ENCODE measurements at places on chromosomes 16 and 17.

DNA sequence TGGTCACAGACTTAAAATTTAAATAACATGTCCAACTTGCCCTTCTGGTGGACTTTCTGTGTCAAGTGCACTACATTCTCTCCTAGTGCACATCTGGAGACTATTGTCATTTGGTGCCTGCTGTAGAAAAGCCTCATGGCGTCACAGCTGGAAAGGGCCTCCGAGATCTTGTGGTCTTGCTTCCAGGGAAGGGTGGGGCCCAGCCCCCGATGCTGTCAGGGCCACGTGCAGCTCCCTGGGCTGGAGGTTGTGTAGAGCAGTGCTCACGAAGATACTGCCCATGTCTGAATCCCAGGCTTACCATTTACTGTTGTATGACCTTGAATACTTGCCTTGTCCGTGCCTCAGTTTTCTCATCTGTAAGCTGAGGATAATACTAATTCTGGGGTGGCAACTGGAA, 6.8 kb upstream of the MPRIP start:
- ATAC-seq, result no peak

GRCh38 chr17:2398182-2398581, 2.7 kb downstream of the MNT start:
- ATAC-seq, result no peak

DNA sequence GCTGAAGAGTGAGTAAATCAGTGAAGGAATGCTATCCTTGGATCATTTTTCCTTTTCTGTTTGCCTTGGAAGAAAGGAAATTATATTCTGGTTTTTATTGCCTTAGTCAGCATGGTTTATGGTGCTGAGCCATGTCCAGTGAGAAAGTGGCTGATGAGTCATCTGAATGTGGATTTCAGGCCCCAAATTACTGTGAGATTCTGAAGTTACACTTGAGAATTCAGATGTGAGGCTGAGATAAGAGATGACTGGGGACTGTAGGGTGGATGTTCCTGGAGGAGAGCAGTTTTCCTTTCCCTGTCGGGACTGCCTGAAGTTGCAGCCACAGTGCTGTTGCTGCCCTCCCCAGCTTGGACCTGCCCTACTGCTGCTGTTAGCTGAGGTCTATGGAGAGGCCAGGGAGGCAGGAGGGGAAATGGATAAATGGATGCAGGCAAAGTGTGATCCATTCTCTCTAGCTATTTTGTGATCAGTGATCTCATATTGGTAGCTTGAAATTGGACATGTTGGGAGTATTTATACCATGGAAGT, 4.2 kb upstream of the MAP3K14 start:
- no peak for ATAC-seq

DNA sequence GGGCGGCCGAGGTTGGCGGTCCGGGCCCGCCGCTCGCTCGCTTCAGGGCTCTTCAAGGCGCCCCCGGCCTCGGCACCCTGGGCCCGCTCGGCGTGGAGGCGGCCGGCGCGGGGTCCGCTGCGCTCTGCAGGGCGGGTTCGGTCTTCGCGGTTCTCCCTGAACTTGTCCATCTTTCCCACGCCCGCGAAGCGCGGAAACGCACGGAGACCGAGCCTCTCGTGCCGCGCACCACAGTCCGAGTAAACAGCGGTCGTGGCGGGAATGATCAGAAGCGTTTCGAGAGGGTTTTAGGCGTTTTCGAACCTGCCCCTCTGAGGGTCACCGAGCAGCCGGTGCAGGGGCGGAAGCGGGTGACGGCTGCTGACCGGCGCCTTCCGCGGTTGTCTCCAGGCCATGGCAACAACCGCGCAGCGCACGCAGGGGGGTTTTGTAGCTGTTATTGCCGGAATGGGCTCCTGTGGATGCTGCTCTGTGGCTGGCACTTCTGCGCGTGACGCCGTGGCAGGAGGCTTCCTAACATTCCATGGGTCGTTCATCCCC, 414 bp downstream of the NARF start:
- ATAC-seq, result no peak

DNA sequence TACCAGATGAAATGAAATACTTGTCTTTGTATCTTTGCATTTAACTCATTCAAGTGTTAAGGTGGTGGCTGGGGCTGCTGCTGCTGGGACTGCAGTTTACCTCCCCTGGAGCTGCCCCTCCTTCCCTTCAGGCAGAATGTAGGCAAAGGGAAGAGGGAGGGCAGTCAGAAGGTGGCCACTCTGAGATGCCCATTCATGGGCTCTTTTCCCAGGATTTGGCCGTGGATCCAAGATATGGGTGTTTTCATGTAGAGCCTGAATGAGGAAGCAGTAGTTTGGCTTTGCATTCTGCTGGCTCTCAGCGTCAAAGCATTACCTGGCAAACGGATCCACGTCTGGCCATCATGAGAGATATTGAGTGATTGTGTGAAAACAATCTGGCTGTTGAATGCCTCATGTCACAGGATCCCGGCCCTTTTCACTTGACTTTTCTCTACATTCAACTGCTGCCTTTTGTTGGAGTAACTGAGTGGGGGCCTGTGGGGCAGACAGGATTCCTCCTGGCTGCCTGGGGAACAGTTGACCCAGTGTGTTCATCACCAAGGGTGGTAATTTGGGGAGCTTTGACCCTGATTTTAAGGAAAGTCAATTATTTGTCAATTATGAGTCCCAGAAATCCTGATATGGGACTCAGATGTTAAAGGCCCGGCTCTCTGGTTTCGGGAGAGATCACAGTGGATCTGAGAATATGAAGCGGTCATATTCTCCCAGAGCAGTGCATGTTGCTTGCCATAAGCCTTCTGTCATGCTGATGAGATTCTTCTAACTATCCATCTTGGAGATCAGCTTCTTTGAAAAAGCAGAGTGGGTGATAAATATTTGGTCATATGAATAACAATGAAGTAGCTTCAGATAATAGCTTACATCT, 236.8 kb downstream of the IRX3 start:
- no peak for ATAC-seq

GRCh38 chr16:88650749-88651275, at the start of gene CYBA:
TSS of gene CYBA (minus strand) at chr16:88651053. CDS start at chr16:88651013, 40 bp downstream.
- ATAC-seq, result peak; percentile 89

DNA sequence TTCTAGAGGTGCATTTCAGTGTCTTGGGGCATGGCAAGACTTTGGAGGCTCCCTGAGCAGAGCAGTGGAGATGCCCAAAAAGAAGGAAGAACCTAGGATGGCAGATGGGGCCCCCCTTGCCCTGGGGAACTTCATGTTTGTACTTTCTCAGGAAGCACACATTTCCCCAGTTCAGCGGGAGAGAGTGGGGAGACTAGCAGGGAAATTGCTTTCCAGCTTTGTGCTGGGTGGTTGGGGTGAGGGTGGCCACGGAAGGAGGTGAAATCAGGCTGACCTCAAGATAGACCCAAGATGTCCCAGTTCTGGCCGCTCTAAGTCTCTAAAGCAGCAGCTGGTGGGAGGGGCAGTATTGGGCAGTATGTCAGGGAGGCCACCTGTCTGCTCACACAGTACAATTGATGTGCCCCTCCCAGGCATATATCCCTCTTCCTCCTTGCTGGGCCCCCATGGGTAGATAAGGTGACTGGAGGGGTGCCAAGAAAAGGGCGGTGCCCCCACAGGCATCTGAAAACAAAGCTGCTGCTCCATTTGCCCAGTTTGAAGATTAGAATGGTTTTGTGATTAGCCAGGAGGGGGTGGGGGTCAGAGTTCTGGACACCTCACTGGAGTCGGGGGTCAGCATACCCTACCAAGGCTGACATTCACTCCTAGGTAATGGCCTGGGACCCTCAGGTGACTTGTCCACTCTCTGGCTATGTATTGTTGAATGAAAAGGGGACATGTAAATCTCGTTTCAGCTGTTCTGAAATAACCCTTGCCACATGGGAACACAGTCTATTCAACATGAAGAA, 17.1 kb upstream of the NAGLU start:
- no peak for ATAC-seq

DNA sequence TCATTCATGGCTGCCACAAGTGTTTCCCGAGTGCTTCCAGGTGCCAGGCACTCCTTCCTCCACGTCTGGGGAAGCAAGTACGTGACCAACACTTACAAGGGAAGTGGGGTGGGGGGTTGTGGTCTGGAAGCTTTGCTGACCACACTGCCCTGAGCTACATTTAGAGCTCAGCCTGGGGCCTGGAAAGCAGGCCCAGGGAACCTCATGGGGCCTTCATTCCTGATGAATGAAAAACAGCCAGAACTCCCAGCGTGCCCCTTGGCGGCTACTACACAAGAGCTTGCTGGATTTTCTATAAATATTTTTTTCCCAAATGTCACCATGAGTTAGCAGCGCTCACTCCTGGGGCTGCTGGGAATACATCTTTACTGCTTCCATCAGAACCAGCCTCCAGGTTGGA, 73.3 kb downstream of the ABCC12 start:
- no peak for ATAC-seq

- peak; percentile 57 for ATAC-seq
Measured at GRCh38 chr16:50335196-50335958, 33.4 kb downstream of the BRD7 start.

- ATAC-seq, result no peak
Measured at GRCh38 chr17:48043176-48043575, 5.0 kb upstream of the NFE2L1 start.

GRCh38 chr17:48592057-48592514, 1.5 kb downstream of the HOXB5 start:
- no peak for ATAC-seq

GRCh38 chr16:50688083-50688482, 5.3 kb upstream of the NOD2 start:
- ATAC-seq, result no peak

DNA sequence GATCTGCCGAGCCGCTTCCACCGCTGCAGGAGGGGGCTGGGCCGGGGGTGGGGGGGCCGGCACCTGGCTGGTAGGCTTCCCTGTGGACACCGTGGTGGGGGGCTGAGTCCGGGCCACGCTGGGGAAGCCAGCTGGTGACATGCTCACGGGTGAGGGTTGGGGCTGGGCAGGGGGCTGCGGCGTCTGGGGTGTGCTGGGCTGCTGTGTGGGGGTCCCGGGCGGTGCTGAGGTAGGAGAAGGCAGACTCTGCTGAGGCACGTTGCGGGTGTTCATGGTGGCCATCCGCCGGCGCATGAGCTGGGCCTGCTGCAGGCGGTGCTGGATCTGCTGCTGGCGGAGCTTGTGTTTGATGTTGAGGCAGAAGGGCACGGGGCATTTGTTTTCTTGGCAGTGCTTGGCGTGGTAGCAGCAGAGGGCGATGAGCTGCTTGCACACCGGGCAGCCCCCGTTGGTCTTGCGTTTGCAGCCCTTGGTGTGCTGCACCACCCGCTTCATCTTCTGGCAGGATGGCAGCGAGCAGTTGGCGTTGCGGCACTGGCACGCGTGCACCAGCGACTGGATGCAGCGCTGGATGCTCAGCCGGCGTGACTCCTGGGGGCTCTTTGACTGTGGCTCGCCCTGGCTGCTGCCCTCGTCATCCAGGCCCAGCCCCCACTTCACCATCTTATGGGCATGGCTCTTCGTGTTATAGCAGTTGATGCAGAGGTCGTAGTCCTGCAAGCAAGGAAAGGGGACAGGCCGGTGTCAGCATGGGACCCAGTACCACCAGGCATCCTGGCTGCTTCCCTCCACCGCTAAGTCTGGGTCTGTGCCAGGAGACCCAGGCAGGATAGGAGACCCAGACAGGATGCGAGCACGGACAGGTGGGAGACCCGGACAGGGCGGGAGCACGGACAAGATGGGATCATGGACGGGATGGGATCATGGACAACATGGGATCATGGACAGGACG, 12.1 kb upstream of the TRAP1 start:
- ATAC-seq, result no peak

- no peak for ATAC-seq
Measured at GRCh38 chr17:17766077-17766743, 70.6 kb downstream of the SREBF1 start.

GRCh38 chr16:73886426-73886825, 410.2 kb upstream of the PSMD7 start:
- ATAC-seq, result no peak

- ATAC-seq, result no peak
Measured at GRCh38 chr16:21167929-21168602, 9.6 kb downstream of the LDAF1 start.

DNA sequence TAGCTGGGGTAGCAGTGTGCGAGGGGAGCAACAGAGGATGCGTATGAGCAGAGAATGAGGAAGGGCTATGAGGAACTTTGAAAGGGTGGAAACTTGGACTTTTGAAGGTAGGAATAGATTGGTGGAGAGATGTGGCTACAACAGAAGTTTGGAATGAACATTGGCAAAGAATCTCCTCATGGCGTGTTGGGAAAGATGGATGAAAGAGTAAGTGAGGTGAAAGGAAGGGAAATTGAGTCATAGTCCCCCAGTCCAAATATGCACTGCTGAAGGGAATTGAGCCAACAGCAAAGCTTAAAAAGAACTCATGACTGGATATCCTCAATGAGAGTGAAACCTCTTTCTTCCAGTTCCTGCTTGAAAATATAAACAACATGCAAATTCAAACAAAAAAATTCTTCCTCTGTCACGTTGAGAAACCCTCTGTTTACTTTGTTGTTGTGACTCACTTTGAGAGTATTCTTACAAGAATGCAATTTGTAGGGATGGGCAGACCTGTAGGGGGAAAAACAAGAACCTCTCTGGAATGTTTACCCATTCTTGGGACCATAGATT, 313.2 kb upstream of the KCNJ16 start:
- ATAC-seq, result no peak

GRCh38 chr17:42312285-42313130, 24.2 kb downstream of the STAT5A start:
- peak; percentile 69 for ATAC-seq

DNA sequence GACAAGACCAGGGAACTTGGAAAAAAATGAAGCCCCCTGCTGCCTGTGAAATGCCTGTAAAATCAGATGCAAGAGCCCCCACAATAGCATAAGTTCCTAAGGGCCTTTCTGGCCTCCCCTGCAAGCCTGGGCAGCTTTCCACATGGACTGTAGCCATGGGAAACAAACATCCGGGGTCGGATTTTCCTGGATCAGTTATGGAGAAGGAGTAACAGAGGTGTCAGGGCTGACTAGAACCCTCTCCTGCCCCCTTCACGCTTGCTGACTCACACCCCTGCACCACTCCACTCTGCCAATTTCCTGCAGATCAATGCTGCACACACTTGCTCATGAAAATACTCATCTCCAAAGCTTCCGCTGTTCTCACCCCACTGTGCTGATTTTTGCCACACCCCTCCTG, 258.6 kb downstream of the CBLN1 start:
- ATAC-seq, result no peak
